ENCODE measurements at places on chromosomes 11 and 22.

DNA sequence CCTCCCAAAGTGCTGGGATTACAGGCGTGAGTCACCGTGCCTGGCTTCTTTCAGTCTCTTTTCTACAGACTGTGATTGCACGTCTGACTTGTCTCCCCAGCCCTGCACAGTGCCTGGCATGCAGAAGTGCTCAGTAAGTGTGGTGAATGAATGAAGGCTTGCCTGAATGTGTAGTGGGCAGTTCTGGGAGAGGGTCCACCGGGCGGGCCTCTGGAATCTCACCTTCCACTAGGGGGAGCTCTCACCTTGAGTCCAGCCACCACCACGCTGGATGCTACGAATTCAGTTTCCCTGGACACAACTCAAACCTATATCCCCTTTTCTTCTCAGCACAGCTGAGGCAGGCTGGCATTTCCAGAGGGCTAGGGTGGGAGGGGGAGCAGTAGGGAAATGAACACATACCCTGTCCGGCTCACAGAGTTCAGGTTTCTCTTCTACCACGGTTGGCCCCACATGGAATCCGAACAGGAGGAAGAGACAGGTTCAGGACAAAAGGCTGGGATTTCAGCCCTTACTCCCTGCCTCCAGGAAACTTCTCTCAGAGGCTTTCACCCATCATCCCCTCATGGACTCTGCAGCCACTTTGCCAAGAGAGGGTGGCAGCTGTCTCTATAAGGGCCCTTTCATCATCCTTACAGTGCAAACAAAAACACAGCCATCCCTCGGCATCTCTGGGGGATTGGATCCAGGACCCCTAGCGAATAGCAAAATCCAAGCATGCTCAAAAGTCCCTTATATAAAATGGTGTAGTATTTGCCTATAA lies 86.8 kb downstream of the NECTIN1 start:
- DNase-seq: no peak

GRCh38 chr22:46894081-46894671 lies 131.7 kb downstream of the TBC1D22A start:
- no peak for DNase-seq

GRCh38 chr11:88175569-88176075 lies 379 bp upstream of the RAB38 start:
- no peak for DNase-seq

DNA sequence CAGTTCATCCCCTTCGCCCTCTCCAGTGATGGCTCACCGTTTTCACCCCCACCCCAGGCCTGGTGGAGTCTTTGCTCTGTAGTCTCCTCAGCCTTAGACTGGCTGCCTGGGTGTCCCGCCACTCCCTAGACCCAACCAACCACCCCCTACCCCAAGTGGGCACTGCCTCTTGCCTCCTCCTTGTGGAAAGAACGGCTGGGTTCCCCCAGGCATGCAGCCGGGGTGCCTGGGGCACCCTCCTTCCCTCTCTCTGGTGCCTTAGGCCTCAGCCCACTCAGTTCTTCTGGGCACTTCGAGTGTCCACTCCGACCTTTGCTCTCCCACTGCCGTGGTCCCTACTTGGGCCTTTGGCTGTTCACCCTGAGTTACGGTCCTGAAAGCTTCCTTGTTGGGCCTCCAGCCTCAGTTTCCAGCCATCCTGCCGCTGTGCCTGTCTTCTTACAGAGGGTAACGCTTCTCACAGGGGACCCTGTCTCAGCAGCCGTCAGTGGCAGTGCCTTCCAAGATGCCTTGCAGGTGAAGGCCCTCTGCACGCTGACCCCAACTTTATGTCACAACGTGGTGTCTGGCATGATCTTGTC lies 3.1 kb downstream of the GRIK4 start:
- no peak for DNase-seq

- DNase-seq: no peak
These were observed 23.5 kb upstream of the L3MBTL2 start for GRCh38 chr22:41181349-41182241.
